Stimulated activated CD8-positive, alpha-beta memory T cell treated with anti-CD3 and anti-CD28 coated beads, Interleukin-15, amount 100 ng/mL, for 48 hours (primary cell): ENCODE measurements at places on chromosomes 4 and X.

DNA sequence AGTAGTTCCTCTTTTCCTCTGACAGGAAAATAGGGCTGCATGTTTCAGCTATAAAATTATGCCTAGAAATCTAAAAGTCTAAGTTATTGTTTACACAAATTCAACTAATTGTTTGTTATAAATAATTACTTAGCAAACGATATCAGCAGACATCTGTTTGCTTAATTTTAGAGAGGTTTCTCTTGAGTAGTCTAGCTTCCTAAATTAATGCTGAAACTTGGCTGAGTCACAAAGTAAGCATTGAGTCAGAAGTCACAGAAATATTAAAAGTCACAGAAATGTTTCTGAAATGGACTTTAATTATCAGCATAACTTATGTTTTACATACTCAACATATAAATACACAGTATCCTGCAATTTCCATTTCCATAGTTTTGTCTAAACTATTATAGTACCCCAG is 1044.0 kb downstream of the CCSER1 start:
- no peak for DNase-seq

DNA sequence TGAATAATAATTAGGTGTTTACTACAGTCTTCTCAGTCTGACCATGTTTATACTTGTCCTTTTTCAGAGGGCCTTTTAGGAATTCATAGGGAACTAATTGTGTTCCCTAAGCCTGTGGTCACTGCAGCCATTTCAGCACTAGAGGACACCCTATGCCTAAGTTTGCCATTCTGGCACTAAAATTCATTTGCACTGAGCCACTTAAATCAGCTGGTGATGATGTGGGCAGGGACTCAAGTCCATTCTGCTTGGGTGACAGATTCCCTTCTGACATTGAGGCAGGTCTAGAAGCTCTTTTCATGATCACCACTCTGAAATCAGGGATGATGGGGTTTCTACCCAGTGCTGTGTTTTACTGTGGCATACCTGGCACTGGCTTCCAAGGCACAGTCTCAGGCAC is 1178.9 kb upstream of the DIAPH2 start:
- no peak for DNase-seq

DNA sequence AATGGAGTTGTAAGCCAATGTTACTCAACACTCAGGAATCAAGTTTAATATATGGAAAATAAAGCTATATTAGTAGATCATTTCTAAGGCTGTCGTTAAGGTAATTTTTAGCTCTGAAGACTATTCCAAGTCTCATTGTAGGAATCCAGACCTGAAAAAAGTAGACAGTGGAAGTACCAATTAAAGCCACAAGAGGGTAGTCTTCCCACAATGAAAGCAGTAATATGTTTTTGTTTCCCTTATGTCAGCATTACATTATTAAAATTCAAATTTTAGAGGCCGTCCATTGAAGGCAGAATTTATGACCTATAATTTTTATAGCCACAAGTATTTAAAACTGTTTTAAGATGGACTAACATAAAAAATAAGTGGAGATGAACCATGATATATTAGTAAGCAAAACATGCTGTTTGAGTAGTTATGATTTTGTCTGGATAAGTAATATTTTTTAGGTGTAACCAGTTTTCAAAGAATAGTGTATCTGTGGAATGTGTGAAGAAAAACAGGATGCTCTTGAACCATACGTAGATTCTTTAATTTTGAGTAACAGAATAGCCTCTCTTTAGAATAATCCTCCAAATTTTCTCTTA is 372.6 kb upstream of the TECRL start:
- DNase-seq = no peak

GRCh38 chrX:2710041-2710840 is 19.1 kb downstream of the CD99 start:
- DNase-seq = no peak

- no peak for DNase-seq
These were observed 77.8 kb downstream of the CD38 start for GRCh38 chr4:15855804-15856475.

DNA sequence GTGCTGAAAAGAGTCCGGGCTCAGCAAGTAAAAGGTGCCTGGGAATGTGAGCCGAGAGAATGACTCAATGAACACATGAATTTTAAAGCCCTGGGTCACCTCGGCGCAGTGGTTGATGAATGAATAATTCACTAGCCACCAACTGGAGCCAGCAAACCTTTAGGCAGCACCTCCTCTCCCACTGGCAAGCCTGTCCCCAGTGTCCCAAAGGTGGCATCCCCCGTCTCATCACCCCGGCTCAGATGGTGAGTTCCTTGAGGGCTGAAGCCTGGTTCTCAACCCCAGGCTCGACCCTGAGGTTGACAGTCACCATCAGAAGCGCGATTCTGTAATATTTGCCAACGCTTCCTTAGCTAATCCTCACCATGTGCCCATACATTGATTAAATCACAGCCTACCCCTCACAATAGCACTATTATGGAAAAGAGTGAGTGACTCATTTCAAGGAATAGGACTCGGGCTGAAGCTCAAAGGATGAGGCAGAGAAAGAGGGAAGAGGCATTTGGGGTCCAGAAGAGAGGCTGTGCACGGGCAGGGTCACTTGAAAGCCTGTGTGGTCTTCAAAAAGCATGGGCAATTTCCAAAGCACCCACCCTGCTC is 2.7 kb upstream of the CCNQ start:
- DNase-seq = no peak
